Activated CD8-positive, alpha-beta memory T cell treated with anti-CD3 and anti-CD28 coated beads for 1 hour (primary cell): ENCODE measurements at places on chromosomes 2 and 18.

GRCh38 chr2:165060411-165060810, 105.1 kb upstream of the SLC38A11 start:
- DNase-seq, result no peak

DNA sequence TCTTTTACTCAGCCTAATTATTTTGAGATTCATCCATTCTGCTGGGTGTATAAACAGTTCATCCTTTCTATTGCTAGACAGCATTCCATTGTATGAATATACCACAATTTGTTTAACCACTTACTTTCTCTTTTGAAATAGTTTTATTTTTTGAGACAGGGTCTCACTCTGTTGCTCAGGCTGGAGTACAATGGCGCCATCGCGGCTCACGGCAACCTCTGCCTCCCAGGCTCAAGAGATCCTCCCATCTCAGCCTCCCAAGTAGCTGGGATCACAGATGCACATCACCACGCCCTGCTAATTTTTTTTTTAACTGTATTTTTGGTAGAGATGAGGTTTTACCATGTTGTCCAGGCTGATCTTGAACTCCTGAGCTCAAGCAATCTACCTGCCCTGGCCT, 54.5 kb downstream of the USP37 start:
- no peak for DNase-seq

DNA sequence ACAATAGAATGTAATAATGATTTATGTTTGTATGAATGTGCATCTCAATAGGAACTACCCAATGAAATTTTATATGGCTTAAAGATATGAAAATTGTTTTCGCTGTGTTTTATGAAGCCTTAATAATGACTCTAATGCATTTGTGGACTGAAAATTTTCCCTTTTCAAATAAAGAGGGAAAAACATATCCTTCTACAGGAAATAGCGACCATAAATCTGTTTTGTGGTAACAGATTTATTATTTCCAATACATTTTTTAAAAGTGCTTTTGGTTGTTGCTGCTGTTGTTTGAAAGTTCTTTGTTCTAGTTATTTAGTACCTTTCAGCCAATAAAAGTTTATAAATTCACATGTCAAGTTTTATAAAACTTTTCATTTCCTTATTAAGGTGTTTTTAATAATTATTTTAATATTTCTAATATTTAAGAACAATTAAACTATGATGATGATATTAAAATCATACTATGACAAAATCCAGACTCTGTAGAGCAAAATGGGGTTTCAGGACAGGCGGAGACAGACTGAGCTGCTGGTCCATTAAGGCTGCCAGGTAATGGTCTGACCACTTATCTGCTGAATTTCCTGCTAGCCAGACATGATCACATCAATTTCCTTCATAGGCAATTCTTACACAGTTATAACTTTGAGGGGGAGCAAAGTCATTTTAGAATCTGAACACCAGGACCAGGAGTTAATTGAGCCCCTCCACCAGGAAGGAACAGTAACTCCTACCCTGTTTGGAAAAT, 65.7 kb upstream of the NEUROD1 start:
- no peak for DNase-seq

- no peak for DNase-seq
Observed at GRCh38 chr2:79547568-79547967, 34.7 kb downstream of the CTNNA2 start.

- no peak for DNase-seq
Observed at GRCh38 chr2:8447610-8448221, 234.1 kb upstream of the ID2 start.

DNA sequence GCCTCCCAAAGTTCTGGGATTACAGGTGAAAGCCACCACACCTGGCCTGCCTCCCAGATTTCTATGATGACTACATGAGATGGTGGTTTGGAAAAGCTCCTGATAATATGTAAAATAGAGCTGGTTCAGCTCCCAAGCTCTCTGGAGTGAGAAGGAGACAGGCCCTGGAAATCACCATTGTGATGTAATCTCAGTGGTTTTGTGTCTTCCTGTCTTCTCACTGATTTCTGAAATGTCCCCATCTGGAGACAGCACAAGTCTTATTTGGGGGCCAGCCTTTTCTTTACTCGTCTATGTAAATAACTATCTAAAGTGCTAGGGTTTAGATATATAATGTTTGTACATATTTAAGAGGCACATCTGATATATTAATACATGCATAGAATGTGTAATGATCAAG, 64.0 kb downstream of the CCNT2 start:
- DNase-seq, result no peak

- no peak for DNase-seq
Observed at GRCh38 chr2:236113425-236113824, 54.8 kb downstream of the GBX2 start.

DNA sequence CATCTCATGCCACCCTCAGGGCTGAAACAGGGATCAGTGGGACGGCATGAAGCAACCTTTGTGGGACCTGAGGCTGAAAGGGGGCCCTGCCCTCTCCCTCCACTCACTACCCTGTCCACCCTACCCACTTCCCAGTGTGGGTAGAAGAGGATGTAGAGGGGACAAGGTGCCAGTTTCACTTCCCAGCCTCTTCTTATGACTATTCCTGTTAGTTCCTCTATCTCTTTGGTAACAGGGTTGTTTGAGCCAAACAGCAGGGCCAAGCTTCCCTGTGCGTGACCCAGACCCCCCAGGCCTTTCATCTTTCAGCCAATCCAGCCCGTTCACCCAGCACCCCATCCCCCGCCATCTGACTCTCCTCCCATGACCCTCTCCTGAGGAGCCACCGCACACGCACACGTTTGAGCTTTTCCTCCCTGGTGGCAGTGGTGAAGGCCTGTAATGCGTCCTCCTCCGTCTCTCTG, 82.3 kb downstream of the STPG4 start:
- no peak for DNase-seq

DNA sequence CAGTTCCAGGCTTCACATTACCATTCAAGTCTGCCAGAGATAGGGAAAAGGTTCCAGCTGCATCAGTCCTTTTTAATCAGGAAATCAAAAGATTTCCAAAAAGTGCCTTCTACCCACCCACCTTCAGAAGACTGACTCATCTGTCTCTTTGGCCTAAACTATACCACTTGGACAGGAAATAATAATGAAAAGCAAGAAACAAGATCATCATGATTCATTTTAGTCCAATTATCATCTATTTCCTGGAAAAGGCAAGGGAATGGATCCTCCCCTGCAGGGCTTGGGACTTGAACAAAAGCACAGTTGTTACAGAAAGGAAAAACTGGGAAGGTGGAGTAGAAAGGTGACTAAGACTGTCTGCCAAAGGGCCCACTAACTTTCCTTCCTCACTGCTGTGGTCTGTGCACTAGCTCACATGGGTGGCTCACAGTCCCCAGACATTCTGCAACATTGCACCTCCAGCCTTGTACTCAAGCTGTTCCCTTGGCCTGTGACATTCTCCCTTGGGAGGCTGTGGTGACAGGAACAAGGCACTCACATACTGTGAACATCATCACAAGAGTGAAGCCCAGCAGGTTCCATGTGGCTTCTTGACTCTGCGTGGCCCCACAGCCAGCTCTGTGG, 75.3 kb downstream of the VSNL1 start:
- DNase-seq, result no peak

DNA sequence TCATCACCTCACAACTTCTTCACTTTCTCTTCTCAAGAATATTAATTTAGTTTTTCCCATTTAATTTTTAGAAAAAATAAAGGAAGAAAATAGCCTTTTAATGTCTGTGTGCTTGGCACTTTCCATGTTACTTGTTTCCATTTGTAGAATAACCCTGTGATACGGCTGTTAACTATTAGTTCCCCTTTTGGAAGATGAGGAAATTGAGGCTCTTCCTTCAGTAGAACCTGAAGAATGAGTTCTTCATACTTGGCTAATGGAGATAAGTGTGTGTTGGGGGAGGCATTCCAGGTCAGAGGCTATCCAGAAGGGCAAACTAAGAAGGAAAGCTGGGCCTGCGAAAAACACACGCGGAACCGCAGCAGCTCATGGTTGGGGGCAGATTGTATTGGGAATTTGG, 38.3 kb downstream of the ZNF532 start:
- DNase-seq, result no peak

DNA sequence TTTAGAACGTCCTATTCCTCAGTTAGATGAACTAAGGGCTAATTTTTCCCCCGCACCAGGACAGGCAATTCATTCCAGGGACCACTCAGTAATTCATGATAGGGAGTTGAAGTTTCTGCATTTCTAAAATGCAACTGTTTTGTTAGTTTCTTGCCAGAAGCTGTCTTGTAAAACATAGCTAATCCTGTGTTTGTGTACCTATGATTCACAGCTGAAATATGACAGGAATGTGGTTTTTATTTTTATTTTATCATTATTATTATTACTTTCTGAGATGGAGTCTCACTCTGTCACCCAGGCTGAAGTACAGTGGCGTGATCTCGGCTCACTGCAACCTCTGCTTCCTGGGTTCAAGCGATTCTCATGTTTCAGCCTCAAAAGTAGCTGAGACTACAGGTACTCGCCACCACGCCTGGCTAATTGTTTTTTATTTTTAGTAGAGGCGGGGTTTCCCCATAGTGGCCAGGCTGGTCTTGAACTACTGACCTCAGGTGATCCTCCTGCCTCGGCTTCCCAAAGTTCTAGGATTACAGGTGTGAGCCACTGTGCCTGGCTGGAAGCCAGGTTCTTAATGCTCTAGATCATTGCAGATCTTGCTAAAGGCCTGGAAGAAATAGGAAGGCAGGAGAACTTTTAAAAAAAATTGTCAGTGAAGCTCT, 154.8 kb upstream of the FHL2 start:
- DNase-seq, result no peak

- DNase-seq, result no peak
Observed at GRCh38 chr2:241268716-241269445, 46.6 kb downstream of the HDLBP start.

DNA sequence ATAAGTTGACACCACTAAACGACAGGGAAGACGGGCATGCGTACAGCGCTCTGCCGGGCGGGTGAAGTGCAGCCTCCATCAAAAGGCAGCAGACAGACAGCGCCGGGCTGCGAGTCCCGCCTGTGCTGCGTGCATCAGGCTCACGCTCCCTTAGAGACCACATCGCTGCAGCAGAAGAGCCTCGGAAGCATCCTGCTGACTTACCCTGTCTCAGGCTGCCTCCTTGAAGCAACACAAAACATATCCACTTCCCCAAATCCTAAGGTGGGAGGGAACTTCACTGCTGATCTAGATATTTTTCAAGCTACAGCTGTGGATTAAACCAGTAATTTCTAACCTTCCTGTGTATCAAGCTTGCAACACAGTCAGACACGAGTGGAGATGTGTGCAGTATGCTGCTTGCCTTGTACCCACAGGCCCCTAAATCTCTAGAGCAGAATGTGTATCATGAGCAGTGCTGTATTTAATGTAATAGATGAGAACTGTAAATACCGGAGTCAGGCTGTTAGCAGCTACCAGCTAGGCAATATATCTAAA, 6.4 kb downstream of the MYT1L start:
- DNase-seq, result no peak

- DNase-seq, result no peak
Observed at GRCh38 chr2:161163440-161163839, 3.2 kb downstream of the TANK start.

GRCh38 chr2:240775905-240776304, 44.1 kb downstream of the KIF1A start:
- DNase-seq, result no peak

- DNase-seq, result no peak
Observed at GRCh38 chr2:162118166-162119031, 33.6 kb downstream of the GCG start.

- DNase-seq, result peak; percentile 33
Observed at GRCh38 chr2:198296665-198297308, 492.4 kb downstream of the PLCL1 start.

- DNase-seq, result no peak
Observed at GRCh38 chr2:197057959-197058358, 131.5 kb upstream of the PGAP1 start.

DNA sequence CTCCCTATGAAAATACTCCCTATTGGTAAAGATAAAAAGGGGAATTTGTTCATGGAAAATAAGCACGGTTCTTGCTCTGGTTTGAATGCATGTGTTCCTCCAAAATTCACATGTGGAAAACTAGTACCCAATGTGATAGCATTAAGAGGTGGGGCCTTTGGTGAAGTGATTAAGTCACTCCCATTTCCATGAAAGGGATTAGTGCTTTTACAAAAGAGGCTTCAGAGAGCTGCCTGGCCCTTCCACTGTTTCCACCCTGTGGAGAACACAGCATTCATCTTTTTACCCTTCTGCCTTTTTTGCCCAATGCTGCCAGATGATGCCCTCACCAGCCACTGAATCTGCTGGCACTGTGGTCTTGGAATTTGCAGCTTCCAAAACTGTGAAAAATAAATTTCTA, 666.8 kb downstream of the ARHGAP15 start:
- DNase-seq, result no peak

DNA sequence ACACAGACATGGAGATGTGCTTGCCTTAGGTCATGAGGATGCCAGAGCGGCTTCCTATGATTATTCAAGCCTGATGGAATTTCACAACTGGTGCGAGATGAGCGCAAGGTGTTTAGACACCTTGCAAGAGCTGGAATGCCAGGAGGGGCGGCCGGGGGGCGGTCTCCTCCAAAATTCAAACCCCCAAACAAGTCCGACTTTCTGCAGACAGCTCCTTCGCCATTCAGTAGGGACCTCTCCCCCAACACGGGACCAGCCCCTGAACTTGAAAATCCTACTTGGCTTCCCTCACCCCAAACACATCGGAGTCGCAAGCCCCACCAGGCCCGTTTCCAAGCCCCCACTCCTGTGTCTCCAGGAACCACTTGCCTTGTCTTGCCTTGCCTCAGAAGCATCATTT, 64.8 kb upstream of the ID2 start:
- DNase-seq, result no peak

DNA sequence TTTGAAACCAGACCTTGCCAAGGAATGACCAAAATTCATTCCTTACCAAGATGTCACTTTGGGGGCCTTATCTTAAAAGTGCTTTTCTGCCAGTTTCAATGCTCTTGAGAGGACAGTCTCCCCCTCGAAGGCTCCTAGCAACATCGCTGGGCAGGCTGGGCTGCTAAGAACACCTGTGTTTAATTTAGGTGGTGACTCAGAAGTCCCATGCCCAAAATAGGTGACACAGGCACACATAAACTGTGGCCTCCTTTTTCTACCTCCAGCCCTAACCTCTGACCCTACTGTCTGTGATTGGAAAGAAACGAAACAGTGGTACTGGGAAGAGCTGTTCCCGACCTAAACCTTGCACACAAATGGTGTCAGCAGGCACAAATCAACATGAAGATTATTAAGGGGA, 28.7 kb upstream of the ROCK2 start:
- no peak for DNase-seq

- no peak for DNase-seq
Observed at GRCh38 chr18:7921938-7922587, 354.9 kb downstream of the PTPRM start.

DNA sequence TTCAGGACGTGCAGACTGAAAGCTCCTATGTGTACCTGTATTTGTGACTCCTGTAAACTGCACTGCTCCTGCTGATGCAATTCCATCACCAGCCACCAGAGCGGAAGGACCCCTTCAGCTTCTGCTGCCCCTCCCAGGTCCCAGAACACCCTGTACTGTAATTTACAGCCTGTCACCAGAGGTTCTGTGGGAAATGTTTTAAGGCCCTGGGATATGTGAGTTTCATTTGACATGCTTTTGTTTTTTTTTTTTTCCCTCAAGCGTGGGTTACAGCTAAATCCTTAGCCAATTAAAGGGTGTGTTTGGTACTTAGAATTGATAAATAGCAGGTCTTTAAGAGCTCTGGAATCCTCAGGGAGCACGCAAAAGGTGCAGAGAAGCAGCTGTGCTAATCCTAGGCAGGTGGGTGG, 79.4 kb downstream of the KCTD1 start:
- no peak for DNase-seq
